AG04450 (cell line): ENCODE measurements at places on chromosomes 5 and 9. TPM values are rescaled to one million over a fixed set of nuclear protein-coding genes. Genes with fewer than 3 reads are reported as not detected.

TMEM141 gene
- polyA plus RNA-seq, result 34.9 and 44.3 TPM in 2 replicates

GRCh38 chr9:38417003-38417945 is 7.0 kb downstream of the IGFBPL1 start:
- DNase-seq, result no peak

DNA sequence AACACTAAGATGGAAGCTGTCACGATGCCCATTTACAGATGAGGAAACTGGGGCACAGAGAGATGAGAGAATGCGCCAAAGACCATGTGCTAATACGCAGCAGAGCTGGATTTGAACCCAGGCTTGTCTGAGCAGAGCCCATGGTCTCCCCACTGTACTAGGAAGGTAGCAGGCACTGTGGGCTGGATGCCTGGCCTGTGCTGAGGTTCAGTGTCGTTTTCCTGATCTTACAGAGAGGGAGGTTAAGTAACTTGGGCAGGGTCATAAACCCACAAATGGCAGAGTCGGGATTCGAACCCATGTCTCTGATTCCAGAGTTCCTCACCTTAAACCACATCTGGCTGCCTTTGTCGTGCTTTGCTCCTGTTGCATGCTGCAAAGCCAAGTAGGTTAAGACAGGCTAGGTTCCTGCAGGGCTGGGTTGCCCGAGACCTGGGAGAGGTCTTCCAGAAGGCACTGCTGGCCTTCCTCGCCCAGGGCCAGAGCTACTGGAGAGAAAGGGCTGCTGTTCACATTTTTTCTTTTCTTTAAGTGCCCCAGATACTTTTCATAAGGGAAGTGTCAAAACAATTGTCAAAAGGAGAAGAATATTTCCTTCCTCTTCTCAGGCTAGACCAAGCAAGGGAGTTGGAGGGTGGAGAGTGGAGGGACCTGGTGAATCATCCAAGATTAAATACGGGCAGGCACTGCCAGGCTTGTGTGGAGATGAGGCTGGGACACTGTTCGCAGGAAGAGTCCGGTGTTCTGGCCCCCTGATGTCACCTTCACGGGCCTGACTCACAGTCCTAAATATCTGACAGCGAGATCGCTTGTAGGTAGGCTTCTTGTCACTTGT is 3.2 kb downstream of the NEK6 start:
- no peak for DNase-seq

DNA sequence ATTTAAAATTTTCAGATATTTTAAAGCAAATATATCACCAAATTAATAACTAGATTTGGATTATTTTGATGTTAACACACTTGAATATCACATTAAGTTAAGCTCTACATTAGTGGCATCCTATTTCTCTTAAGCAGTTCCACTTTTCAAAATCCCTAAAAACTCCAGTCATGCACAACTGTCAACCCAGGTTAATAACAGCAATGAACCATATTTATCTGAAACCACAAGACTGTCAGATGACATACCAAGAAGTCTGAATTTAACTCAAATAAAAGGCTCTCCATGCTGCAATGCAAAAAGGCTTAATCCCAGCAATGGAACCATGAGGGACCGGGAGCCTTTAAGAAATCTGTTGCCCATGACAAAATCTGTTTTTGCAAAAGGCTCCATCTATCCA is 27.5 kb downstream of the FNIP1 start:
- DNase-seq, result no peak

DNA sequence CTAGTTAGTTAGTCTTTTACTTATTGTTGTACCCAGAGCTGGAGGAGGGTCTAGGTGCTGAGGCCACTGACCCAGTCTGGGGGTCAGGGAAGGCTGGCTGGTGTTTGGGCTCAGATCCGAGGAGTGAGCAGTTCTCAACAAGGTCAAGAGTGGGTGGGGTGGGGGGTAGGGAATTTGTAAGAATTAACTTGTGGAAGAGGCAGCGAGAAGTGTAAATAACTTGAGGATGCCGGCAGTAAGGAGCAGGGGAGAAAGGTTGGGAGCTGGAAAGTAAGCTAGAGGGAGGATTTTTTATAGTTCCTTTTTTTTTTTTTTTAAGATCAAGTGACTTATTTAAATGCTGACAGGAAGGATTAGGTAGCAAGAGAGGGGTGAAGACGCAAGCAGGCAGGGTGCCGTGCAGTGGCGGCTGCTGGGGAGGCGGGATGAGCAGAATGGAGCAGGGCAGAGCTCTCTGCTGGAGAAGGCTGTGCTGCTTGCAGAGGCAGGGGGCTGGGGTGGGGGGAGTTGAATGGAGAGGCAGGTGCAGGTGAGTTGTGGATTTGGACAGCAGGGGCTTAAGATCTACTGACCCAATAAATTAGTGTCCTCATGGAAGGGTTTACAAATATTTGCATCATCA is 35.3 kb upstream of the SMIM32 start:
- no peak for DNase-seq

- DNase-seq, result no peak
Measured at GRCh38 chr5:68169903-68170302, 45.7 kb upstream of the PIK3R1 start.

DNA sequence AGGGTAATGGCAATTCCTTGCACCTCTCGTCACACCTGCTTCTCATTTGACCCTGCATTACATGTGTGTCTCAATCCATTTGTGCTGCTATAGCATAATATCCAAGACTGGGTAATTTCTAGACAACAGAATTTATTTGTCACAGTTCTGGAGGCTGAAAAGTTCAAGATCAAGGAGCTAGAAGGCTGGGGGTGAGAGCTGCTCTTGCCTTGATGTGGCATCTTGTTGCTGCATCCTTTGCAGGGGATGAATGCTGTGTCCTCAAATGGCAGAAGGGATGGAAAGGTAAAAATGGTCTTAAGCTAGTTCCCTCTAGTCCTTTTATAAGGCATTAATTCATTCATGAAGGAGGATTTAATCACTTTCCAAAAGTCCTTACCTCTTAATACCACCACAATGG is 323.7 kb upstream of the RPS23 start:
- DNase-seq, result no peak
